ENCODE measurements at places on chromosomes 11 and 22.

- peak; percentile 59 for DNase-seq
These were observed 109.4 kb upstream of the OR4B1 start for GRCh38 chr11:48107188-48107704.

DNA sequence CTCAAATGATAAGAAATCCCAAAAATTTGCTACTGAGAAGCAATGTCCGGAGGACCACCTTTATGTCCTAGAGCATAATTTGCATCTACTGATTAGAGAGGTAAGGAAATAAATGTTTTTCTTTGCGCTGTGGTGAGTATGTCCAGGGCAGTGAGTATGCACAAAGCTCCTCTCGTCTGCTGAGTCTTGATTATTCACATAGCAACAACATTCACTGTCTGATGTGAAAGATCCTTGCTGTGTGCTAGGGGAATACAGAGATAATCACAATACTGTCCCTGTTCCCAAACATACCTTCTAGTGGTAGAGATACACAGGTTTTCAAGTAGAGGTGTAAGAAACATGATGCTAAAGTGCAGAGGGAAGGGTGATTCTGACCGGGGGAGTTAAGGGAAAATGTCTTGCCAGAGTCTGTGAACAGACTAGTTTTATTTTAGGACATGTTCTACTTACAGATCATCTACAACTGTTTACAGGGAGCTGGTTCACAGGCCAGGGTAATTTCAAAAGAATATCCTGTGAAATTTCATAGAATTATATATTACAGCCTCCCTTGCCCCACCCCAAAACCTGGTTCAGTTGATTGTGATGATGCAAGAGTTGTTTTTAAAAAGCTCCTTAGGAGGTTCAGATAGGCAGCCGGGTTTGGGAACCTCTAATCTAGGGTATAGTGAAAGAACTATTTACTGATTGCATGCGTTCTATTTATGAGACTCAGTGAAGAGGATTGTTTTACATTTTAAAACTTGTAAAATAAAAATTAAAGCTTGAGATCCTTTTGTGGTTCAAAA, 12.6 kb downstream of the MED17 start:
- no peak for DNase-seq

DNA sequence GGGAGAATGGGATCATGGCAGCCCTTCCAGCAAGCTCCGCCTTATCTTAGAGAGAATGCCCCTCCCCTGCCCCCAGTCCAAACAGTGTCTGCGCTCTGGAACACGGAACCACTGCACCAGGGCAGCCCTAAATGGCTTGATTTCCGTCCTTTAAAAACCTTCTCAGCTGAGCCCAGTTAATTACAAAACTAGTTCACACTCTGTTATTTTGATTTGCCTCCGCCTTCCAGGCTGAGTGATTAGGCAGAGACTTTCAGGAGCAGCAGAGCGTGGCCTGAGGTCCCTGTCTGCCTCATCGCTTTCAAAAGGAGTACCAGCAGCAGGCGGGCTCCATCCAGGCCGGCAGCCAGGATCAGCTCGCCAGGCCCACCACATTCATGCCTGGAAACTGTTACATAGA, 313.0 kb downstream of the BRD1 start:
- no peak for DNase-seq

DNA sequence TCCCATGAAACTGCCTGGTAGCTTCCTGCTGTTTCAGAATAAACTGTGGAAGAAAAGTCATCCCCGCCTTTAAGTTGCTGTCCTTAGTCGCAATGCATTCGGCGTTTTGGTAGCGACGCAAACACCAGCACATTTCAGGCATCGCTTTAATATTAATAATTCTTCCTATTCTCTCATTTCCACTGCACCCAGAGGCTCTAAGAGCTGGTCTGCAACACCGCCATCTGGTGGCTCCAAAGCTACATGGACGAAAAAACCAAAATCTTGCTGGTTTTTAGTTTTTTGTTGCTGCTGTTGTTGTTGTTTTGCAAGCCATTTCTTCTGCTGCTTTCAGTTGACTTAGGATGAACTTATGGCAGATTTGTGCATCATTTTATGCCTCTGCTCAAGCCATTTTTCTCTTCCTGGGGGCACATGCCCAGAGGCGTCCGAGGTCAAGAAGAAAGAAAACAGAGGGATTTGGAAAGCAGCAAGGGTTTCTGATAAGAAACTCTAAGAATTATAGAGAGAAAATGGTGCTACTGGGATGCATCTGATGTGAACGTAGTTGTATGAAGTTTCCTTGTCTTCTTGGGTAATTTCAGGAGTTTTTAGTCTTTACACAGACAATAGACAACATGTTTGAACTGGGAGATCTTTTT, 345.4 kb upstream of the KIRREL3 start:
- DNase-seq = peak; percentile 64

GRCh38 chr22:38951734-38952133, 5.7 kb upstream of the APOBEC3A start:
- DNase-seq = no peak

- peak; percentile 61 for DNase-seq
These were observed 44.7 kb upstream of the CXCR5 start for GRCh38 chr11:118838905-118839553.

DNA sequence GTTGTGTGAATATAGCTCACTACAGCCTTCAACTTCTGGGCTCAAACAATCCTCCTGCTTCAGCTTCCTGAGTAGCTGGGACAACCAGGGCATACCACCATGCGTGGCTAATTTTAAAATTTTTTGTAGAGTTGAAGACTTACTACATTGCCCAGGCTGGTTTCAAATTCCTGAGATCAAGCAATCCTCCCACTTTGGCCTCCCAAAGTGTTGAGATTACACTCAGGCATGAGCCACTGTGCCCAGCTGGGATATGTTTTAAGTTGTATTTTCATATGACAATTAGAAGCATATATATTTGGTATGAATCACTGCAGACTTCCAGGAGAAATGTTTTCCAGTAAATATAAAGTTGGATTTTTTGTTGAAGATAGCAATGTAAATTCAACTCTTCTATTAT, 15.4 kb downstream of the DDX10 start:
- DNase-seq = no peak

DNA sequence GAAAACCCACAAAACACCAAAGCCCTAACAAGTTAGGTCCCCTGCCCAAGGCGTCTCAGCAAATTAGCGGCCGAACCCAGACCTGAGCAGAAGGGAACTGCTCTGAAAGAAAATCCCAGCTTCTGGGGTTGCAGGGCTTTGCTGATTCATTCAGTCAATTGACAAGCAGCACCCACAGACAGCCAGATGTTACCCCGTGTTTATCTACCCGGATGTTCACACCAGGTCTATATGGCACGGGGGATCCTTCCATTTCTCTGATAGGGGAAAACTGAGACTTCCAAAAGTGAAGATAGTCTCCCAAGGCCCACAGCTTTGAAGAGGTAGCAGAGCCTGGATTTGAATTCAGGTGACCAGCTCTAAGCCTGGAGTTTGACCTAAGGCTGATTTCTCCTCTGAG, 14.0 kb upstream of the OAF start:
- no peak for DNase-seq

DNA sequence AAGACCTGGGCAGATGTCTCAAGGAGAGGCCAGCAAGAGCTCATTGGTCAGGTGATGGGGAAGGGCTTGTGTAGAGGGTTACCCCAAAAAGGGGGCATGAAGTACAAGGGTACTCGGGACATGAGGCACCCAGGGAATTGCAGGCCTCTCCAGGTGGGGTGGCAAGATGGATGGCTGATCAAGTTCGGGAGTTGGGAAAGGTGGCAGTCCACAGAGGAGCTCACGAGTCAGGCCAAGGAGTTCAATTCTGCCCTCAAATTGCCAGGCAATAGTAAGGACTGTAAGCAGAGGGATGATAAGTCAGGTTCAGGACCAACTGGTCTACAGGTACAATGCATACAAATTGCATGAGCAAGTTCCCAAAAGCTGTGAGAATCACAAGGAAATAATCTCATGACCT, 42.3 kb upstream of the SLC25A1 start:
- no peak for DNase-seq

DNA sequence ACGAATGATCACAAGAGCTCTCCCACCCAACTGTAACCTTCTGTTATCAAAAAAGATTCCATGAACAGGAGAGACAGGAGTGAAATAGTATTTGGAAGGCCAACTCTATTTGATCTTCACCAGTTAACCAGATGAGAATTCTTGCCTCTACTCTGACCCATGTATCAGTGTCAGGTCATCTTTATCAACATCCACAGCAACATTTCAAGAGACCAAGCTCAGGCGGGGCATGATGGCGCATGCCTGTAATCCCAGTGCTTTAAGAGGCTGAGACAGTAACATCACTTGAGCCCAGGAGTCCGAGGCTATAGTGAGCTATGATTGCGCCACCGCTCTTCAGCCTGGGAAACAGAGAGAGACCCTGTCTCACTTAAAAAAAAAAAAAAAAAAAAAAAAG, 62.3 kb downstream of the GAB2 start:
- no peak for DNase-seq

GRCh38 chr22:26584010-26584409, 5.9 kb downstream of the TPST2 start:
- DNase-seq = no peak

DNA sequence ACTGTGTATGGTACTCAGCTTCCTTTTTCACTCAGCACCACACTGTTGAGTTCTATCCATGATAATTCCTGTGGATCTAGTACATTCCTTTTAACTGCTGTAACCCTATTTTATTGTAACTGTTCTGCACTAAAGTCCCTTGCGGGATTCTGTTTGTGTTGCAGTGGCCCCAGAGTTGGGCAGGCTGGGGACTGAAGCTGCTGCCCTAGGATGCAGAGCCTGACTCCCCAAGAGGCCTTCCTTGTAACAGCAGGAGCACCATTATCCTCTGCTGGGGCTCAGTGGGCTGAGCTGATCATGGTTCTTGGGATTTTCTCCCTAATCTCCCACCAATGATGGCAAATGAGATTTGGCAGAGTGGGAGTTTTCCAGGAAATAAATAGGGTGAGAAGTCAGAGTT, 77.7 kb downstream of the CABIN1 start:
- no peak for DNase-seq

DNA sequence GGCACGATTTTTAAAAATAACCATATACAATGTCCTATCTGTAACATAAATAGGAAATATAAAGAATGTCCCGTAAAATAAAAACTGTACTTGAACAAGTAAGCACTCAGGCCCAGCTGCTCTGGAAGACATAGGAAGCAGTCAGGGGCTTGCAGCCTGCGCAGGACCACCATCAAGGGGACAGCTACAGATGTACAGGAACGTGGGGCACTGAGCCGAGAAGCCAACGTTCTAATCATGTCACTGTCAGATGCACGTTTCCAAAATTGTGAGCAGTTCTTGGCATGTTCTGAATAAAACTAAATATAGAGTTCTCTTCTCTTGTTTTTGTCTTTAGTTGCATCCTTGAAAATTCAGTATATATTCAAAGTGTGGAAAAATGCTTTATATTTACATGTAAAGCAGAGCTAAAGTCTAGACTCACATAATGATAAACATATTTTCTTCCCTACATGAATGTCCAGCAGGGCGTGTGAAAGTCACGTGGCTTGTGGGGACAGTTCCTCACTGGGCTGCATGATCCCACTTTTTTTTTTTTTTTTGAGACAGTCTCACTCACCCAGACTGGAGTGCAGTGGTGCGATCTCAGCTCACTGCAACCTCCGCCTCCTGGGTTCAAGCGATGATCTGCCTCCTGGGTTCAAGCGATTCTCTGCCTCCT, 28.4 kb upstream of the TSPAN18 start:
- no peak for DNase-seq

DNA sequence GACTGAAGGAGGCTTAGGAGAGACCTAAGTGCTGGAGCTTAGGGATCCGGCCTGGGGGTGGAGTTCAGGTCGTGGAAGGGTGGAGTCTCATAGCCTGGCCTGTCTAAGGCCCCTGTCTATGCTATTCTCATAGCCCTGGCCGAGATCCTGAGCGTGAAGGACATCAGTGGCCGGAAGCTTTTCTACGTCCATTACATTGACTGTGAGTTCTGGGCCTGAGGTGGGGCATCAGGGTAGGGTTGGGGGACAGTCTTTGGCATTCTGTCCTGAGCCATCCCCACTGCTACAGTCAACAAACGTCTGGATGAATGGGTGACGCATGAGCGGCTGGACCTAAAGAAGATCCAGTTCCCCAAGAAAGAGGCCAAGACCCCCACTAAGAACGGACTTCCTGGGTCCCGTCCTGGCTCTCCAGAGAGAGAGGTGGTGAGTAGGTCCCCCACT, 603 bp downstream of the KAT5 start:
- DNase-seq = no peak

DNA sequence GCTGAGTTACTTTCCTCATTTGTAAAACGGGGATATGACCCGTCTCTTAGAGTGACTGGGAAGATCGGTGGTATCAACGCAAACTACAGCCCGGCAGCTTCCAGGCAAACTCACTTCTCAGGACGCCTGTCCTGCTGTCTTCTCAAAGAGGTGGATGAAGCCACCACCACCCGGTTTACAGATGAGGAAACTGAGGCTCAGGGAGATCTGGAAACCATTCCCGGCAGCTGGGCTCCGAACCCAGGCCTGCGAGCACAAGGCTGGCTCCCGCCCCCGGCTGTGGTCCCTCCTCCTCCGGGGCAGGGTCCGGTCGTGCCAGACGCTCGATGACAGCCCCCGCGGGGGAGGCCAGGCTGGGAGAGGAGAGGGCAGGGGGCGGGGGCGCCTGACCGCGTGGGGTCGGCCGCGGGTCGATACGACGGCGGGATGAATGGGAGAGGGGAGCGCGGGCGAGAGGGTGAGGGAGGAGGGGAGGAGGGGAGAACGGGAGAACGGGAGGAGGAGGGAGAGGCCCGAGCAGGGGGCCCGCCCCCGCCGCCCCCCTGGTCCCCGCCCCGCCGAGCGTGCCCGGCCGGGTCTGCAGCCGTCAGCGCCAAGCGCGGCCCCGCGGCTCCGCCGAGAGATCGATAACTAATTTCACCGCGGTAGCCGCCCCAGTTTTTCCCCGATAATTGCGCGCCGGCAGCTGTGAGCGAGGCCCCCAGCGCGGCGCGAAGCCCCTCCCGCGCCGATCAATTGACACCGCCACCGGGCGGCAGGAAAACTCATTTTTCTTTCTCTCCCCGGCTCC, 14.0 kb downstream of the IGLL1 start:
- DNase-seq = no peak

DNA sequence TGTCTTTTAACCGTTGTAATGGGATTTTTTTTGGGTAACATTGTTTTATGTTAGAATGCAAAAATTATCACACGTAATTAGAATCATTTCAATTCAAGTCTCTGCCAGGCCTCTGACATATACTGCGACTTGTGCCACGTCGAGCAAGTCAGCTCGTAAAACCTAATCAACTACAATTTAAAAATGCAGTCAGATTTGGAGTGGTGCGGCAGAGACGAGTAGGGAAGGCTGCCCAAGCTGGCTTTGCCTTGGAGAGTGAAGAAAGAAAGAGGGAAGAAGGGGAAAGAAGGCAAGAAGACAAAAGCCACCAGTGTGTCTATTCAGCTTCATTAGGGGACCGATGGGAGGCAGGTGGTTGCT, 110.7 kb downstream of the MIAT start:
- no peak for DNase-seq

All from pons (tissue), 1 donor.